ENCODE measurements at places on chromosomes 16 and 17.

GRCh38 chr17:9200699-9201359 lies 179.5 kb downstream of the NTN1 start:
- DNase-seq, result peak; percentile 41

- no peak for DNase-seq
Measured at GRCh38 chr17:43449470-43450248, 34.1 kb upstream of the DHX8 start.

- DNase-seq, result peak; percentile 77
Measured at GRCh38 chr16:85557083-85557970, 55.8 kb upstream of the GSE1 start.

DNA sequence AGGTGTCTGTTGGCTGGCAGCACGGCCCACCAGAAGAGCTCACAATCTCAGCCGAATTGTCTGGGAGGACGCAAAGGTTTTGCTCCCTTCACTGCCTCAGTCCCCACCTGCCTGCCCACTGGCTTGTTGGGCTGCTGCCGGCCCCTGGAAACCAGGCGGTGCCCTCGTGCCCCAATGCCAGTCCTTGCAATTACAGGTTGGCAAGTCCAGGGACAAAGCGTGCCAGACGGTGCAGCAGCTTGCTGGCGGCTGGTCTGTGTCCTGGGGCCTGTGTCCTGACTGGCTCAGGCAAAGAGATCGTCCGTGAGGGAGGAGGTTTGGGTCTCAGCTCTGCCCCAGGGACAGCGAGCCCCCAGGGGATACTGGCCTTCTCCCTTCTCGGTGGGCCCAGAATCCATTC lies 24.6 kb upstream of the SPNS2 start:
- no peak for DNase-seq

GRCh38 chr17:81648013-81648706 lies 8.2 kb downstream of the PDE6G start:
- no peak for DNase-seq

DNA sequence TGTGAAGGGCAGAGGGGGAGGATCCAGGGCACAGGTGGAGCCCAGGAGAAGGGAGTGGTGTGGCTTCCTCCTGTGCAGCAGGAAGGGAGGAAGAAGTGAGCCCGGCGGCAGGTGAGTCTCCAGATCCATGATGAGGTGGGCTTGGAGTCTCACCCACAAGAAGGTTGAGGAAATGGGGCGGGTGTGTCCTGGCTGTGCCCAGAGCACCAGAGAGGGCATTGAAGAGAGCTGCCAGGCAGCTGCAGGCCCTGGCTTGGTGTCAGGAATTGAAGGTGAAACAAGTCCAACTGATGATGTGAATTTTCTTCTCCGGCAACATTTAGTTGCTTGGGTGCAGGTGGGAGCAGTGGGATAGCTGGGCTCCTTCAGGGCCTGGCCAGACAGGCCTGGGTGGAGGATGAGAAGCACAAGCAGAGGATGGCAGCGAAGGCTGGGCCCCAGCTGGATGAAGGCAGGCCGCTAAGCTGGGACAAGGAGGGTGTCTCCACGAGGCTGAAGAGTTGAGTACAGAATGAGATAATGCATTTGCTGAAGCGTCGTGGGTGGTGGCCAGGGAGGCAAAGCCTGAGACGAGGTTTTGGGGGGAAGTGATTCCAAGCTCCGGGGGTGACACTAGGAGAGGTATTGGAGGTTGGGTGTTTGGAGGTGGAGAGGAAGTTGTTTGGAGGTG lies 18.3 kb downstream of the NT5M start:
- DNase-seq, result no peak

DNA sequence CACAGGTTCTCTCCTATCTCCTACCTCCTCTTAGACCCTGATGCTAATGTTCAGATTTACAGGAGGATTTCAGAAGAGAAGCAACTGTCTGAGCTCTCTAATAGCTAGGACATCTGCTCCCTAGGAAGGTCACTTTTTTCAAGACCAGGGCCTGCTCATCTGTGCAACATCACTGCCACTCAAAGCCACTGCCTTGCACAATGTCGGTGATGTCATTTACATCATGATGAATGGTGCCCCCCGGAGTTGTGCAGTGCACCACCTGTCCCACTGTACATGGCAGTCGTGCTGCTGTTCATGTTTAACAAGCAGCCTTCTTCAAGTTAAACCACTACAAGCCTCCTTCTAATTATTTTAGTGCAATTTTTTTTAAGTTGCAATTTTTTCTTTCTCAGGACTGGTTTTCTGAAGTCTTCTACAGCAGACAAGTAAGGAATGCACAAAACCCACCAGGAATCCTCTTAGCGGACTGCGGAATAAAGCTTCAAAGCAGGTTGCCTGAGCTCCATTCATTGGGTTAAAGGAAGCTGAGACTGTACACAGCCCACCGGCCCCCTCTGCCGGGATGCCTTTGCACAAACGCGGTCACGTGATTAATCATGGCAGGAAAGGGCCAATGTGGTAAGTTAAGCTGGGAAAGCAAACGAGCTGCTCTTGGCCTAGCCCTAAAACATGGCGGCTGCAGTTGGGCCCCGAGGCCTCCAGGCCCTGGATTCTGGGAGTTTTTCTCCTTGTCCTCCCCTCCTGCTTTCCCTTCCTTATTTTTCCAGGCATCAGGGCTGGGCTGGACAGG lies 74.1 kb downstream of the MYH11 start:
- DNase-seq, result no peak

DNA sequence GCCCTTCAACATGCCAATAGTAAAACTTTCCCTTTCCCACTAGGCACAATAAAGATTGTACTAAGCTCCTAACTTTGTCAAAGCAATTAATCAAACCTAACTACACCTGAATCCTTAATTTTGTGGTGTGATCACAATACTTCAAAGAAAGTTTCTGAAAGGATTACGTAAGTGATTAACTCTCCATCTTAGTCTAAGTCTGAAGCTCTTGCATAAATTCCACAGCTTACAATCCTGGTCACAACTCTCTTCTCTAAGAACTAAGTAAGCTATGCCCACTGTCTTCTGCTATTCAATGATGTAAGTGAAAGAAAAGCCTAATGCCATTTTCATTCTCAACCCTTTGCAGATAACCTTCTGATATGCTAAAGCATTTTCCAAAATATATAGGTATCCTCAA lies 15.4 kb downstream of the SIAH1 start:
- DNase-seq, result no peak

- DNase-seq, result no peak
Measured at GRCh38 chr16:58222532-58223316, 24.8 kb upstream of the CSNK2A2 start.

- DNase-seq, result no peak
Measured at GRCh38 chr17:78368854-78369495, 9.1 kb upstream of the SOCS3 start.

DNA sequence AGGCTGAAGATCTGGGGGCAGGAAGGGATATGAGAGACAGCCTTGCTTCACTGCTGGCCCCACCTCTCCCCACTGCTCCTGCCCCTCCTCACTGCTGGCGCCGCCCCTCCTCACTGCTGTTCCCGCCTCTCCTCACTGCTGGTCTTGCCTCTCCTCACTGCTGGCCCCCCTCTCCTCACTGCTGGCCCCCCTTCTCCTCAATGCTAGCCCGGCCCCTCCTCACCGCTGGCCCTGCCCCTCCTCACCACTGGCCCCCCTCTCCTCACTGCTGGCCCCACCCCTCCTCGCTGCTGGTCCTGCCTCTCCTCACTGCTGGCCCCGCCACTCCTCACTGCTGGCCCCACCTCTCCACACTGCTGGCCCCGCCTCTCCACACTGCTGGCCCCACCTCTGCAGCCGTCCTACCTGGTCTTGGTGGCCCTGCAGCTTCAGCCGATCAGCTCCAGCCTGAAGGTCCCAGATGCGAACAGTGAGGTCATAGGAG lies 9.5 kb upstream of the PAM16 start:
- DNase-seq, result no peak

DNA sequence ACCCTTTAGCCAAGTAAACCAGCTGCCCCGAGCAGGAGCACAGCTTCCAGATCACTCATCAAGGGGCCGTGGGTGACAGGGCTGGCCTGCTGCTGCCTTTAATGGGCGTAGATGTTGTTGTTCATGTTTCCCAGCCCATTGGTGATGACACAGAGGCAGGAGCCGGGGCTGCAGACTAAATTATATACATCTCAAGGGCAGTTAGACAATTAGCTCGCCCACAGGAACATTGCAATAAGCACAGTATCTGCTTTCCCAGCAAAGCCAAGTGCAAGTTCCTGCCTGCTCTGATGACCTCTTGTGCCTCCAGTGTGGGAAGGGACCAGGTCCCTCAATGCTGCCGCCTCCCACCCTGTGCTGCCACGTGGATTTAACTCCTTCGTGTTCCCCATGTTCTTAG lies 485.8 kb downstream of the MAF start:
- no peak for DNase-seq

GRCh38 chr17:45282683-45283644 lies 21.1 kb upstream of the SPATA32 start:
- DNase-seq, result no peak

DNA sequence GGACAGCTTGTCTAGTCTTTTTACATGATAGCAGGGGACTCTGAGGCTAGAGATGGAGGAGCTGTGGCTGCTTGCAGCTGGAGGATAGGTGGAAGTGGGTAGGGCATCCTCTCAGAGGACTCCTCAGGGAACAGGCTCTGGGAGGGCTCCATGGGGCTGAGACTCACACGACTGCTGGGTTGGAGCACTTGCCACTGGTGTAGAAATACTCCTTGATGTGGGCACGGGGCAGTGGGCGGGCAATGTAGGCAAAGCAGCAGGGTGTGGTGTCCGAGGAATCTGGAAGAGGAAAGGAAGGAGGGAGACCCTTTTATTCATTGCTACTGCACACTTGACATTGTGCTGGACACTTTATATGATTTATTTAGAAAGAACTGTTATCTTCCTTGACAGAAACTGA lies 1.8 kb downstream of the CCL5 start:
- DNase-seq, result no peak

DNA sequence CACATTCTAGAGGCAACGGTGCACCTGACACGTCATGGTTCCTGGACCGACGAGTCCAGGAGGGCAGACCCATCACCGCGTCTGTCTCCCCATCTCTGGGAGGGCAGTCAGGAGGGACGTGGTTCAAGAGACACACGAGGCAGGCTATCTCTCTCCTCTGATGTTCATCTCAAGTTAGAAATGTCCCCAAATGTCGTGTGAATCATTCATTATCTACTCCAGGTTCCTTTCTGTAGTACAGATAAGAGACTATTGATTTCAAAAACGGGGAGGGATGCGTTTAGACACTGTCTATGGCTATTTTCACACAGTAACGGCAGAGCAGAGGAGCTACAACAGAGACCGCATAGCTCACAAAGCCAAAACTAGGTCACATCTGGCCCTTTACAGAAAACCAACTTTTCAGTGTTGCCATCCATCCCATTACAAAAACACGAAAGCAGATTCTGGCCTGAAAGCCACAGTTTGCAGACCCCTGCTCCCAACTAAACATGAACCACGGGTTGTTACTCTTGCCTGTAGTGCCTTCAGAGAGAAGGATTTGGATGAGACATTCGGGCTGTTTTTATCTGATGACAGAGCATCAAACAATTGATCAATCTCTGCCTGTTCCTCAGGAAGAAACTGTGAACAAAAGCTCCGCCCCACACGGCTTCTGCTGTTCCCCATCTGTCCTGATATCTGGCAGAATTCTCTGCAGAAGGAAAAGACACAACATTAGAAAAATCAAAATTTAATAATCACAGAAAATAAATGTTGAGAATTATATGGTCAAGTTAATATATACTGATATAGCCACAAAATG lies 6.8 kb downstream of the MEAK7 start:
- DNase-seq, result no peak

DNA sequence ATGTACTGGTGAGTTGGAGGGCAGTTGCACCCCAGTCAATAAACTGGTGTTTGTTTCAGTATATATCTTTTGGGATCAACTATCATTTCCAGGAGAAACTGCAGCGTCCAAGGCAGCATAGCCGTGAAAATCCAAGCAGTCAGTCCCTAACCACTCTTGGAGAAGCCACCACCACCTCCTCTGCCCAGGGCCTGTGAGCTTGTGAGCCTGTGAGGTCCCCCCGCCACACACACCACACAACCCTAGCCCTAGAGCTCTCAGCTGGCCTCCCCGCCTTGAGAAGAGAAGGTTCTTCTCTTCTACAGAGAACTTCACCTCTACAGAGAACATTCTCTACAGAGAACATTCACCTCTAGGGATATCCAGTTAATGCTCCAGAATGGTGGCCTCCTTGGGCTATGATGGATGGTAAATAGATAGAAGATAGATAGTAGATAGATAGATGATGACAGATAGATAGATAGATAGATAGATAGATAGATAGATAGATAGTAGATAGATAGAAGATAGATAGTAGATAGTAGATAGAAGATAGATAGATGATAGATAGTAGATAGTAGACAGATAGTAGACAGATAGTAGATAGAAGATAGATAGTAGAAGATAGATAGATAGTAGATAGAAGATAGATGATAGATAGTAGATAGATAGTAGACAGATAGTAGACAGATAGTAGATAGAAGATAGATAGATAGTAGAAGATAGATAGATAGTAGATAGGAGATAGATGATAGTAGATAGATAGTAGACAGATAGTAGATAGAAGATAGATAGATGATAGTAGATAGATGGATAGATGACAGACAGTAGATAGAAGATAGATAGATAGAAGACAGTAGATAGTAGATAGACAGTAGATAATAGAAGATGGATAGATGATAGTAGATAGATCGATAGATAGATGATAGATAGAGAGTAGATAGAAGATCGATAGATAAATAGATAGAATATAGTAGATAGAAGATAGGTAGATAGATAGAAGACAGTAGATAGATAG lies 13.7 kb downstream of the ALOX15B start:
- DNase-seq, result no peak

DNA sequence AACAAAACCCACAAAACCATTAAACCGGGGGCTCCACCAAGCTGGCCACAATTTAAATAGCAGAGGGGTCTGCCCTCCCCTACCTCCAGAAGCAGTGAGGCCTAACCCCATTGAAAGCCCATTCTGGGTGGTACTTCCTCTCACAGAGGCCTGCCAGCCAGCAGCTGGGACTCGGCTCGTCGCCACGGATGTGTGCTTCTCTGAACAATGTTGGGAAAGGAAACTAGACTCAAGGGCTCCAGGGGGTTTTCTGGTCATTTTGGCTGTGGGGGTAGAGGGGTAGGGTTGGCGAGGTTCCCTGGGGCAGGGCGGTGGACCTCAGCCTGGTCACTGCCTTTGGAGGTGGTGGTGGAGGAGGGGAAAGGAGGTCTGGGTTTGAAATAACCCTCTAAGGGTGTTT lies 4.7 kb upstream of the PLCG2 start:
- DNase-seq, result peak; percentile 43

DNA sequence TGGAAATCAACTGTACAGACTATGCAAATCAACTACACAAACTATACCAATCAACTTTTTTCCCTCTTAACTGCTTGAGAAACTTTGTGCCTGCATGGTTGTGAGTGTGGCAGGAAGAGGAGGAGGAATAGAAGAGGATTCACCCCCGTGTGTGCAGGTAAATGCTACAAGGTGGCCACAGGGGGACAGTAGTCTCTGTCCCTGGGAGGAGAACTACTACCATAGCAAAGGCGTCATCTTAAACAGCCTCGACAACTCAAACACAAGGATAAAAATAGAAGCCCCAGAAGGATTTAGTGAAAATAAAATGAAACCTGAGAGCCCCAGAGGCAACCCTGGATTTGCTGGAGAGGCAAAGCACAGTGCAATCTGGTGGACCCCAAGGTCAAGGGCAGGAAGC lies 199.5 kb upstream of the DYNLRB2 start:
- DNase-seq, result no peak
